ENCODE measurements at places on chromosomes 5 and 9.
A peak's percentile ranks its signal among the peaks of the same experiment; 100 is the strongest.

DNA sequence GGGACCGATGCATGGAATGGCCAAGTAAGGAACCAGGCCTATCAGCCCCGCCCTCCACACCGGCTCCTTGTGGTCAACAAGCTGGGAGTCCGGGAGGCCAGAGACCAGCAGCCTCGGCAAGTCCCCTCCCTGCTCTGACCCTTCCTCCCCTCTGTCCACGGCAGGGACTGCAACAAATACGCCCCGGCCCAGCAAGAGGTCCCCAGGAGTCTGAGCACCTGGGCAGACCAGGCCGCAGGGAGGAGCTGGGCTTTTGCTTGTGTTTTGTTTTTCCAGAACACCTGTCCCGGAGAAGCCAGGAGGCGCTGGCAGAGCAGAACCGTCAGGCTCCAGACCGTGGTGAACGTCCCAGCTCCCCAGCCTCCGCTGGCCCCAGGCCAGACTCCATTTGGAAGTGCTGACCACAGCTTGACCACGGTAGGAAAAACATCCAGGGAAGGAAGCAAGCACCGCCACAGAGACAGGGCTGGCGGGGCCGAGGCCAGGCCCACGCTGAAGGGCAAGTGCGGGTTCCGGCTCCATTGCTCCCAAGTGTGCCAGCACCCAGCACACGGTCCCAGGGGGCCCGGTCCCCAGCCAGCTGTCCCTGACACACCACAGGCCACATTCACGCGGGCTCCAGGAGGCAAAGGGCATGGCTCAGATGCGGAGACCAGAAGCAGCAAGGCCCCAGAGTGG is 56.7 kb downstream of the VAV2 start:
- DNase-seq = no peak

DNA sequence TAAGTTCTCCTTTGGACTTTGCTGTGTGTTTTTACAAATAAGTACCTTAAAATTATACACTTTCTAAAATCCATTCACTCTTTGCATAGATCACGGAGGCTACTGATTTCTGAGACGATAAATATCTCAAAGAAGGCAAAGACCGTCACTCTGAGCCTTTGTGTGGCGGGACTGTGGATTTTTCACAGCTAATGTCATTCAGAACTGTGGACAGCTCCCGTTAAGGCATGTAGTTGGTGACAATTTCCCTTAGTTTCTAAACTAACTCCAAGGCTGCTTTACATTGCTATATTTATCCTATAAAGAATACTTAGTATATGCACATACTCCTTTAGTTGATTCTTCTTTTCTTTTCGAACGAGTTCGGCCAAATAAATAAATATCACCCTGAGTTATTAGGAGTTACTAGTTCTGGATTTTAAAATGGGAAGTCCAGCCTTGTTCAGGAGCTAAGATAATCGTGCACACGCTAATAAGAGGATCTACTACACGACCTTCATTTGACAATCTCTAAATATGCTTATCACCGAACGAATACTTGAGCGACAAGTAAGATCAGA is 1.8 kb downstream of the HCN1 start:
- DNase-seq = no peak

- DNase-seq = no peak
Measured at GRCh38 chr9:20604562-20604961, 17.7 kb downstream of the MLLT3 start.

GRCh38 chr9:131732061-131732526 is 7.8 kb downstream of the RAPGEF1 start:
- DNase-seq = no peak

DNA sequence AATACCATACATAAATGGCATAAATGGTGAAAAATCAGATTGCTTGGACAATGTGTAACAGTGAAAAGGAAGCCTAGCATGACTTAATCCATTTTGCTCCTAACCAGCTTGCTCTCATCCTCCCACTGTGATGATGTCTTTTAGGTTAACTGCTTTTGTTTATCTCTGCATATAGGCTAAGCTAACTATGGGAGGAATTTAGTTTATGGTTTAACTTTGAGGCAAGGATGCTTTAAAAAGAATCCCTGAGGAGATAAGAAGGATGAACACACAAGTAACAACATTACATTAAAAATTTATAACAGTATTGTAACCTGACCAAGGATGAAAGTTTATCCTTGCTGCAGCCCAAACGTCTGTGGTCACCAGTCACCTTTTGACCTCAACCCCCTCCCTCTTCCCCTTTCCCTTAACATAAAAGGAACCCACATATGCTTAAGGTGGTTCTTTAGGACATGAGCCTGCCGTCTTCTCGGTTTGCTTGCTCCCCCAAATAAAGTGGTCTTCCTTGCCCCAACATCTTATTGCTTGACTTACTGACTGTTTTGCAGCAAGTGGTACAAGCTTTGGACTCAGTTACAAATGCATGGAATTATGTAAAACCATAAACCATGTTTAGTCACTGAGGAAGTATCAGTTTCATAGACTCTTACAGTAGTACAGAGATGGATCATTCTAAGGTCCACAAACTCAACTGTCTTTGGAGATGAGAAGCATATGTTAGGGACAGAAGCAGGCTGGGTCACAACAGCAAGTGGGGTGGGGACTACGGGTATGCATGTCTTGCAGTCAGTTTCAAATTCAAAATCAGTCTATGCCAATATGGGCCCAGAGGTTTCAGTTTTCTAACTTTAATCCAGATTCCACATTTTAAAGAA is 31.3 kb downstream of the AGXT2 start:
- DNase-seq = no peak

DNA sequence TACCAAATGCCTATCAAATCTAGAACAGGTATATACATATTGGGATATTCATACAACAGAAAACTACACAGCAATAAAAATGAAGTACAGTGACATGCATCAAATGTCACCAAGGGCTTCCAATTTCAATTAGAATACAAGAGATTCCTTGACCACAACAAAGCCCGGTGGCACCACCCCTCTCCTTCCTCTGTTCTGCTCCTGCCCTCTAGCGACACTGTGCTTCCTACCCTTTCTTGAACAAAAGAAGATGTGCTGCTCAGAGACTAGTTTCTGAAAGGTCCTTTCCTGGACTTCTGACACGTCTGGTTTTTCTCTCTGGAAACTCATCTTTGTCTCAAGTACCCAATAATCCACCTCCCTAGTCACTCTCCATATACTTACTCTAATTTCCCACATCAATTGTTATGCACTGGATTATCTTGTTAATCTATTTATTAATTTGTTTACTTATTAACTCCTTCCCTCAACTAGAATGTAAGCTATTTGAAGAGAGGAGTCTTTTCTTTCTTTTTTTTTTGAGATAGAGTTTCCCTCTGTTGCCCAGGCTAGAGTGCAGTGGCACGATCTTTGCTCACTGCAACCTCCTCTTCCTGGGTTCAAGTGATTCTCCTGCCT is 70.4 kb upstream of the CTSV start:
- peak; percentile 17 for DNase-seq

DNA sequence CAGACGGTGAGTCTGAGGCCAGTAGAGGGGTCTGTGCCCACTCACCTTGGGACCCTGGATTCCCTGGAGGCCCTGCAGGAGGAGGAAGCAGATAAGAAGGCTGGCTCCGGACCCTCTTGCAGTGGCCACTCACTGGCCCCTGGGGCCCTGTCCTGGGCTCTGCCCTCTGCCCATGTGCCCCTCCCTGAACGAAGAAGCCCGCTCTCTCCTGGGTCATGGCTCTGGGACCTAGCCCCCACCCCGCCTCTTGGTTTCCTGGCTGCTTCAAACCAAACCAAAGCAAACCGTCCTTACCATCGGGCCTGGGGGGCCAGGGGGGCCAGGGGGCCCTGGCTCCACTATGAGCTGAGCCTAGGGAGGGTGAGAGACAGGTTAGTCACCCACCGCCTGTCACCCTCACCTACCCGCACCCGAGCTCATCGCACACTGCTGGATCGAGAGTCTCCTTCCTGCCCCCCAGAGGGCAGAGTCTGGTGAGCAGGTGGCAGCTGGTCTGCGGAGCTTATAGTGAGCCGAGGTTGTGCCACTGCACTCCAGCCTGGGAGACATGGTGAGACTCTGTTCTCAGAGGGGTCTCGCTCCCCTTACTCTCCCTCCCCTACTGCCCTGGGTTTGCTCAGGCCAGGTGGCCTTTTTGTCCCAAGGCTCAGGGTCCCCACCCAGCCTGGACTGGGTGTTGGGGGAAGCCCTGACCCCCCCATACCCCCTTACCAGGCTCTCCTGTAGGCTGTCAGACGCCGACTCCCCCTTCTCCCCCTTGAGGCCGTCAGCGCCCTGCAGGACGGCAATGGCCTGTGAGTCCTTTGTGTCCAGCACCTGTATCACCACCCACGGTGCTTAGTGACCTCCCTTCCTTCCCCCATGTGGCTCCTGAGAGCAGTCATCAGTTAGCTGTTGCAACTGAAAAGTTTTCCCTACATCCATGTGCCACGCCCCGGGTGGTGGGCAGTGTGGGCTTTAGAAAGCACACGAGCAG is 15.2 kb upstream of the PHYKPL start:
- no peak for DNase-seq

DNA sequence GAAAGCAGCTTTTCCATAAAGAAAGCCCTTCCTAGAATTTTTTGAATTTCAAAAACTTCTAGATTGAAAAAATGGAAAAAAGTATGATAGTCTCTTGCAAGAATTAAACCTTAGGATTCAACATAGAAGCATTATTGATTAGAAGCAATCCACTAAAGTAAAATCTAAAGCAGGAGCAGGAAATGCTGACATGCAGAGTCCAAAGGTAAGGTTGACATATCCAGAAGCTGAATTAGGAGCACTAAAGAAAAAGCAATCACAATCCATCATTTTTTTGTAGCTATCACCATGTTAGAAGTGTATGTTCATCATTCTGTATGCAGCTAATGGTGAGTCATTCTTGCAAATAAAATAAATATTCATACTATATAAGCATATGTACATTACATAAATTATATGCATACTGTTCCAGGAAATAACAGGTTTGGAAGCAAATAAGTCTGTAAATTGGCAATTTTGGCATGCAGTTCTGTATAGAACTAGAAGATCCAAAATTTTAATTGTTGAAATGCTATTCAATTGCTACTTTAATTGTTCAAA is 39.4 kb upstream of the RNF180 start:
- DNase-seq = no peak

DNA sequence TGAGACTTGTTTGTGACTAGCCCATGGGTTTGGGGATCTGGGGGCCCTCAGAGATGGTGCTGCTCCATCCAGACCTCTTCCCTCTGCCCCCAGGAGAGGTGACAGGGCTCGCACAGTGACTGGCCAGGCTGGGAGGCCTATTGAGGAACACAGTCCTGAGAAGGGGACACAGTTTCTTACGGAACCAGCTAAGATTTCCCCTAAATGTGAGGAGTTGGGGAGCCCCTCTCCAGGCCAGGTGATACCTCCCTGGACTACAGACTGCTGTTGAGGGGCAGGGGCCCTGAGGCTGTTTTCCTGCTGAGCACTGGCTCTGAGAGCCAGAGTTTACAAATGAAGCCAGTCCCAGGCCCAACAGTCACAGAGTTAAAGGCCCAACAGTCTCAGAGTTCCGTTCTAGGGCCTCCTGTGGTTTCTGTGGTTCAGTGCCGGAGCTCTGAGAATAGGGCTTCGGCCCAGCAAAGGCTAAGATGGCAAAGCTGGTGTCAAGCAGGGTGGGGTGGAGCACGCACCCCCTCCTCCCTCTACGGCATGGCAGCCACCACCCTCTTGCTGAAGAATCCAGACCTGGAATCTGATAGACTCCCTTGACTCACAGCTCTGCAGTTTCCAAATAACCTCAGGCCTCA is 1.1 kb upstream of the SEMA4D start:
- no peak for DNase-seq

DNA sequence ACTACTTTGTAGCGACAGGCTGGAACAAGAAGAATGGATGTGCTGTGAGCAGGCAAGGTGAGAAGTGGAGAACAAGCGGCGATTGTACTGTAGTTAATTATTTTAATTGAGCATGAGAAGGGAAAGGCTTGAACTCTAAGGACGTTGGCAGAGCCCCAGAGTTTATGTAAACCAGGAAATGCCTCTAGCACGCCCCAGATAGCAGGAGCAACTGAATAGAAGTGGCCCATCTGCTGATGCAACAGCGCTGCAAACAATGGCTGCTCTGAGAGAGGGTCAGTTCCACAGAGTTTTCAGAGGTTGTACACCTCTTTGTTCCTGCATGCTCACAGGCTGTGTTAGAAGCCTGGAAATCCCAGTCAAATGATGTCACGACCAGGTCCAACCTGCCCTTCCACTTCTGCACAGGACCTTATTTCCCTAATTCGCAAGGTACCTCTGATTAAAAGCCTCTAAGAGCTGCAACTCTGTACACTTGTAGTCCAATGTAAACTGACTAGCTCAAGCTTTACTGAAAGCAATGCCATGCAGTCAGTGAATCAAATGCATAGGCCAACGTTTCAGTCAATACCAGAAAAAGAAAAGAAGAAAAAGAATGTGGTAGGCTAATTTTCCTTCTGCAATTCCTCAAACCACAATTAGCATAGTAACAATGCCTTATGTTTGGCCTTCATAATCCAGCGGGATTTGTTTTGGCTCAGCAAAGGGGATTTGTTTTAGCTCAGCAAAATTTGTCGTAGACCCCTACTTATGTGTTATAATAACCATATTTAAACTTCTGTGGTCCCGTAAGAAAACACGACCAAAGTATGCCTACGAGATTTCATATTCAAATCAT is 119.6 kb upstream of the RETREG1 start:
- no peak for DNase-seq

GRCh38 chr5:172686111-172686510 is 45.0 kb downstream of the NEURL1B start:
- DNase-seq = no peak

- no peak for DNase-seq
Measured at GRCh38 chr5:16805486-16805885, 130.6 kb downstream of the MYO10 start.

- no peak for DNase-seq
Measured at GRCh38 chr5:61020415-61020814, 75.4 kb downstream of the NDUFAF2 start.

DNA sequence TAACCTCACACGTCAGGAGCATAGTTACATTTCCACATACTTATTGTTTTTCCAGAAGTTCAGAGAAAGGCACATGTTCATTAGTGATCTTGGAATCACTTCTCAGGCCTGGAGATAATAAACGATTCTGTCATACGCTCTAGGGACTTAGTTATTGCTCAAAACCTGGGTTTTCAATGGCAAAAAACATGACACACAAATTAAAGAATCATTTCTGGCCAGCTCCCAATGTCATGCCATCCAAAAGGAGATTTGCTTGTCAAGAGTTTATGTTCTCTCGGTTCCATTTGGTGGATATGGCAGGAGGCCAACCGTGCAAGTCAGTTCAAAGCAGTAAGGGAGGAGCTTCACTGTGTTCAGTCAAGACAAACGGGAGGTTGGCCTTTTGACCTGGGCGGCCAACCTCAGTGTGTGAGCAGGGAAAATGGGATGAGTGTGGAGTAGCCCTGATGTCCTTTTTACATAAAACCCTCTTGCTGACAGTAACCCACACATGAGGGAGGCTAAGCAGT is 123.4 kb downstream of the NXNL2 start:
- no peak for DNase-seq

- no peak for DNase-seq
Measured at GRCh38 chr9:77731930-77732329, 83.8 kb upstream of the GNA14 start.

Measured in stimulated activated CD8-positive, alpha-beta memory T cell treated with anti-CD3 and anti-CD28 coated beads, Interleukin-2, amount 100 ng/mL, for 48 hours (primary cell).